ENCODE measurements at places on chromosomes 7 and 10.

DNA sequence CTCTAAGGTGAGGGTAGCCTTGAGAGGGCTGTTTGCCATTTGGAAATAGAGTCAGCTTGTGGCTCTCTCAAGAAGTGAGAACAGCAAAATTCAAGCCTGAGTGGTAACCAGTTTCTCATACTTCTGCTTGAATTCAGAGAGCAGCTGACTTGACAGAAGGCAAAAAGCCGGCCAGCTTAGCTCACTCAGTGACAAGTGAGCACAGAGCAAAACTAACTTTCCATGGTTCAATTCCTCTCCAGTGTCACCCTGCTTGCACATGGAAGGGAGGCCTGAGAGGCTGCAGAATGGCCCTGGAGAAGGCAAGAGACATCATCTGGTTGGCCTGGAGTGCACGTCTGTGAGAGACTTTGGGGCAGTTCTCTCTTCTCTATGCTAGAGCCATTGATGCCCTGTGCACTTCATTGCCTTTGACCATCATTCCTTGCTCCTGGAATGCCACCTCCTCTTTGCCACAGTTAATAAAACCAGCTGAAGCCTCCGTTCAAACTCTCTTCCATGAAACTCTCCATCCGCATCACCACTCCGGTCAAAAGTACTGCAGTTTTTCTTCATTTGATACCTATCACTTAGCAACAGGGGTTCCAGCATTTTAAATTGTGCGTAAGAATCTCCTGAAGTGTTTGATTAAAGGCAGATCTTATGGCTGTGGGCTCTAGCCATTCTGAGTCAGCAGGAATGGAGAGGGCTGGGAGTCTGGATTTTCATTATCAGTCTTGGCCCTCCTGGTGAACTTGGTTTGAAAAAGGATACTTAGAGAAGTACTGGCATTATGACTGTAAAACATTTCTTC lies 69.8 kb upstream of the PIK3CG start:
- no peak for DNase-seq

GRCh38 chr10:34522546-34522945 lies 292.6 kb downstream of the PARD3 start:
- no peak for DNase-seq

DNA sequence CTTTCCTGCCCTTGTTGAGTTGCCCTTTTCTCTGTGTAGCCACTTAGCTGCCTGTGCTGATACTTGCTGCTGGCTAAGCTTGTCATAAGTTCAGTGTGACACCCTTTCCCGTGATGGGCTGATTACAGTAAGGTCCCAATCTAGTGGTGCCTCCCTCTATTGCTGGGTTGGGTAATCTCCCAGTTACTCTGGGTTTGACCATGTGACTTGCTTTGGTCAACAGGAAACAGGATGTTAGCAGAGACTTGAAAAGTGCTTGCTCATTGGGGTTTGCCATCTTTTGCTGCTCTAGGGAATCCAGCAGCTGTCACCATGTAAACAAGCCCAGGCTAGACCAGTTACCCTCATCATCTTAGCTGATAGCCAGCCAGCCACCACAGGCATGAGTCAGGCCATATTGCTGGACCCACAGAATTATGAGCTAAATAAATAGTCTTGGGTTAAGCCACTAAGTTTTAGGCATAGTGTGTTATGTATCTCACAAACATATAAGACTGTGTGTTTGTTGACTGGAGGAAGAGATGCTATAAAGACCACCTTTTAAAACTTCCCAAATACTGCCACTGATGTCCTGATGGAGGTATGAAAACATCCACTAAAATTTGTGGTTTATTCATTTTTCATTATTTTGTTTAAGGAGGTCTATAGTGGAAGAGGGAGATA lies 4.0 kb upstream of the LEP start:
- DNase-seq = no peak

- no peak for DNase-seq
These were observed 236.1 kb downstream of the ELMO1 start for GRCh38 chr7:37212556-37212955.

- DNase-seq = no peak
These were observed 131.0 kb upstream of the ZNF804B start for GRCh38 chr7:88628363-88629085.

DNA sequence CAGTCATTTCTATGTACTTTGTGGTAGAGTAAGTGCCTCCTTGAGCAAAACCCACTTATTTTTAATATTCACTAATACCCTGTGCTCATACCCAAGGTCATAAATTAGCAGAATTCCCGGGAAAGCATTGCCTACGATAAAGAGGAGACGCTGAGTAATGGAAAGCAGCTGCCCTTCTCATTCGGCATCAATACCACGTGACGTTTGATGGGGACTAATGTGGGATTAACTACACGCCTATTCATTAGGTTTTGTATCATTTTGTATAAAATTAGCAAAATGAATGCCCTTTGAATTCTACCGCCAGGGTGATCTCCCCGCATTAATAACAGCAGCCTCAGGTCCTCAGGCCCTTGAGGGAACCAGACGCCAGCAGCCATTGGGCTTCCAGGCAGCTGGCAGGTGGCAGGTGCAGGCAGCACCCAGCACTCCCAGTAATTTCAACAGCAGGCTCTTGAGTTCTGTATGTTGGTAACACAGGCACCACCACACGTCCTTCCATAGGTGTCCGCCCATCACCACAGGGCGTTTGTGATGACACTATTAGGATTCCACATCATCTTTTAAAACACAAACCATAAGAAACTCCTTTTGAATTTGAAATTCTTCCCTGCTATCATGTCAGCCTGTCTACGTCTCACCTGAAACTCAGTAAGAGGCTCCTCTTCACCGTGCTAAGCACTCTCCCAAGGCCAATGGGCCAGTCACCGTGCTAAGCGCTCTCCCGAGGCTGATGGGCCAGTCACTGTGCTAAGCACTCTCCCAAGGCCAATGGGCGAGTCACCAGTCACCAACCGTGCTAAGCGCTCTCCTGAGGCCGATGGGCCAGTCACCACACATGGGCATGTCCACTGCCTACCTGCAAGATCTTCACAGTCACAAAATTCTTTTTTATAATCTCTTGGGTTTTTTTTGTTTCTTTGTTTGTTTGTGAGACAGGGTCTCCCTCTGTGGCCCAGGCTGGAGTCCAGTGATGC lies 509.4 kb downstream of the PTPRN2 start:
- no peak for DNase-seq

DNA sequence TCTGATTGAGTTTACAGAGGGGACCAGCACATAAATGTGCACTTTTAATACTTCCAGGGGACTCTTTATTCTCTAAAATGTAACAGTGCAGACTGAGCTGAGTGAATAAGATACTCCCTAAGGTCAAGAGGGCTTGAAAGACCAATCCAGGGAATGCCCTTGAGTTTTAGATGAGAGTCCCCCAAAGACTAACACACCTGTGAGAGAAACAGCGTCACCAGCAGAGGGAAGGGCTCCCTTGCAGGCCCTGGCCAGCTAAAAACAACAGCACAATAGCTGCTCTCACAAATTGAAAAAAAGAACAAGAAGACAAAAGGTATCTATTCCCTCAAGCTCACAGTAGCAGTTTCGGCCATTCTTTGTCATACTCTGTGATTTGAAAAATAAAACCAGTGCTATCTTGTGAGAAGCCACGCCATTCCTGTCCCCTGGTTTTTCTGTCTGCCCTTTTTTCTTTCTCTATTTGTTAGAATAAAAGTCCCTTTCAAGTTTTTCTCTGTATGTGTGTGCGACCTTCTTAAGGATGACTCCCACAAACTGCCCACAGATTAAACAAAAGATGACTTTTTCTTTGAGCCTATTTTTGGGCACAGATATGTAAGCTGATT lies 230.4 kb upstream of the BMPER start:
- DNase-seq = no peak

- DNase-seq = no peak
These were observed 569 bp downstream of the SLC26A5 start for GRCh38 chr7:103445228-103446048.

GRCh38 chr7:96337519-96337918 lies 15.6 kb upstream of the SLC25A13 start:
- DNase-seq = no peak

DNA sequence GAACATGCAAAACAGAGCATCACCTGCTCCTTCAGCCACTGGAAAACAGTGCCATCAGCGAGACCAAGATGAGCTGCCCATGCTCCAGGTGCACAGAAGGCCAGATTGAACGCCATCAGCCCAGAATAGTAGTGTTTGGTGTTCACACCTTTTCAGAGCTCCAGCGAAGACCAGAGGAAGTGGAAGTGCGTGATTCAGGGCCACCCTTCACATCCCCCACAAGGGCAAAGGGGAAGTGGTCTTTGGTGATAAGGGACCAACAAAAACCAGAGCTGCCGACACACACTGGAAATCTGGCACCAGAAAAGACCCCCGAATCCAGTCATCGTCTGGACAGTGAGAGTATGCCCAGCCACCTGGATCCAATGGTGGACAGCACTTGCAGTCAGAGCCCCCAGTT lies 29.5 kb upstream of the TMEM72 start:
- no peak for DNase-seq

Measured in iPS DF 6.9 (cell line).